ENCODE measurements at places on chromosomes 11 and 22. TPM values are rescaled to one million over a fixed set of nuclear protein-coding genes. Genes with fewer than 3 reads are reported as not detected.

Gene OR51B5
- 1.1 TPM for total RNA-seq

Gene TSPAN32
- 0.50 TPM for total RNA-seq

Gene CD6
- 0.52 TPM for total RNA-seq

Gene TMEM223
- 20.9 TPM for total RNA-seq

Gene DEFB131B
- not detected for total RNA-seq

Gene TRIM44
- total RNA-seq = 23.7 TPM

Gene CCDC116
- 0.43 TPM for total RNA-seq

All from motor neuron (in vitro differentiated cells).